ENCODE measurements at places on chromosomes 2 and 18.
A peak's percentile ranks its signal among the peaks of the same experiment; 100 is the strongest.

DNA sequence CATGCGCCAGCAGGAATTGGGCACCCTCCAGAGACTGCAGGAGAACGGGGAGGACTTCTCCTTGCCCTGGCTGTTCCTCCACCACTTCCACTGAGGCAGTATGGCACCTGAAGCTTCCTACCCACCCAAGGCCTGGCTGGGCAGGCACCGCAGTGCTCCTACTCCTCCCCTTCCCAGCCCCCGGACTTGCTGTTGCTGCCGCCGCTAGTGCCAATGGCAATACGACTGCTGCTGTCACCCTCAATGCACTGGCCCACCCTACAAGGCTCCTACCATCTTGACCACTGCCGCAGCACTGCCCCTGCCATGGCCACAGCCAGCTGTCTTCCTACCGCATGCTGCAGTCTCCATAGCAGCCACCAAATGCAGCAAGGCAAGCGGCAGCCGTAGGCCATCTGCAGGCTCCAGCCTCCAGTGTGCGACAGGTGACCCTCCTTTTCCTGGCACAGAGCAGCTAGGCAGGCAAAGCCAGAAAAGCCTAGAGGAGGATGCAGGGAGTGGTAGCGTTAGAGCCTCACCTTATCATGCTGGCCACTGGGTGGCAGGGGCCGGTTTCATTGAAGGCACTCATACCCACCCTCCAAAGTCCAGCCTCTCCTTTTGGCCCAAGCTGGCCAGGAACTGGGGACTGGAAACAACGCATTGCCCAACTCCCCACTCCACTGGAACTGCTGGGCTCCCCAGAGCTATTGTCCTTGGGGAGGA lies 47.4 kb upstream of the ANKRD62 start:
- no peak for DNase-seq

DNA sequence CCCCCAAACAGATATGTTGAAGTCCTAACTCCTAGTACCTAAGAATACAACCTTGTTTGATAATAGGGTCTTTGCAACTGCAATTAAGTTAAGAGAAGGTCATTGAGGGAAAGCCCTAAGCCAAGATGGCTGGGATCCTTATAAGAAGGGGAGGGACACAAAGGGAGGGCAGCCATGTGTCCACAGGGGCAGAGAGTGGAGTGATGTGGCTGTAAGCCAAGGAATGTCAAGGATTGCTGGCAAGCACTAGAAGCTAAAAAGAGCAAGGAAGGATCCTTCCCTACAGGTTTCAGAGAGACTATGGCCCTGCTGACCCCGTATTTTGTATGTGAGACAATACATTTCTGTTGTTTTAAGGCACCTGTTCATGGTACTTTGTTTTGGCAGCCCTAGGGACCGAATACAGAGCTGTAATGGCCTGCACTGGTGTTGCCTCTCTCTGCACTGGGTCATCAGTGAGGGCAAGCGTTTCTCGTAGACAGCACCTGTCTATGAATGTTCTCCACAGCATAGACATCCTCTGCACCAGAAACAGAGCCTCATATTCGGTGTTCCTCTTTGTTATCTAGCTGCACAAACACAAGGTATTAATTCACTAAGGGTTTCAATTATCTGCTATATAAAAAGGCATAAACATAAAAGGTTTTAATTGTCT lies 75.4 kb upstream of the AQP4 start:
- no peak for DNase-seq

DNA sequence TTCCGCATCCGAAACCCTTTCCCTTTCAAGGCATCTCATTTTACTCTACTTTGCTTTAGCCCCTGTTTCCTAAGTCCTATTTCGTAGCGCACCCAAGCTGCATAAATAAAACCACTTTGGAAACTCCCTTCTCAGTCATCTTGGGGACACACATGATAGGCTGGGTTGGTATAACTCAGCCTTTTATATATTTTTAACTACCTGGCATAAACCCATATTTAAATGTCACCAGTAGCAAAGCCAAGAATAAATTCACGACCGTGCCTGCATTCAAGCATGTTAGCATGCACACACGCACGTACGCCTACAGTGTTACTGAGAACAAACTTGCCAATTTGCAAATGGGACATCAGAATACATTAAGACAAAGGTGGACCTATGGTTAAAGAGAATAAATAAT lies 564.7 kb upstream of the PIK3C3 start:
- DNase-seq, result no peak

DNA sequence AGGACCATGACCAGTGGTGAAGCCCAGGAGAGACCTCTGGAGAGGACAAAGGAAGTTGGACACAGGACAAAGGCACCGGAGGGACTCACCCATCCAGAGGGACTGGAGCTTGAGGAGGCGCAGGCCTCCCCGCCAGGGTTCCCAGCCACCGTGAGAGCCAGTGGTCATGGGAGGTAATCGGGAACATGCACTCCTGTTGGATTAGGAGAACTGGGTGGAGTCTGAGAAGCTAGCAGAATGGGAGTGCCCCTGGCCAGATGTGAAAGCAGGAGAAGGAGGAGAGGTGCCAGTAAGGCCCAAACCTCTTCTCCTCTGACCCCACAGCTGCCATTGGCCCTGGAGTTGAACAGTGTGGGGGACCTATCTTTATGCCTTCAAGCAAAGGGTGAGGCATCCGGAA lies 20.3 kb downstream of the POU3F3 start:
- DNase-seq, result no peak

GRCh38 chr2:68292108-68292710 lies 27.5 kb downstream of the CNRIP1 start:
- DNase-seq, result peak; percentile 63

- no peak for DNase-seq
These were observed 147.5 kb downstream of the NCKAP5 start for GRCh38 chr2:133420788-133421187.

- DNase-seq, result peak; percentile 84
These were observed 77.5 kb downstream of the OSBPL6 start for GRCh38 chr2:178271629-178272333.

DNA sequence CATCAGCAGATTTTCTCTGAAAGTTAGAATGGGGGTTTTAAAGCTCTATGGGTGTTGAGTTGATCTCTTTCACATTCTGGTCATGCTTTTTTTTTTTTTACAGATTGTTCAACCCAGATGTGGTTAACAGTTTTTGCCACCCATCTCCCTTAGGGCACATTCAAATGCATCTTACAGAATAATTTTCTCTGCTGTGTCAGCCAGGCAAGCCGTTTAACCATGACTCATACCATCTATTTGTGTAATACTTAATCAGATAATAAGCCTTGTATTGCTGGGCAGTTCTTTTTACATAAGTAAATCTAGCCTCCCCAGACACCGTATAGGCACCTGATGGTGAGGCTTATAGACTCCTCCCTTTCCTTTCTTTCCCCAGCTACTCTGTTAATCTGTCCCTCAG lies 62.0 kb downstream of the TGIF1 start:
- DNase-seq, result peak; percentile 77

- DNase-seq, result peak; percentile 60
These were observed 31.6 kb downstream of the TWSG1 start for GRCh38 chr18:9366126-9366714.

DNA sequence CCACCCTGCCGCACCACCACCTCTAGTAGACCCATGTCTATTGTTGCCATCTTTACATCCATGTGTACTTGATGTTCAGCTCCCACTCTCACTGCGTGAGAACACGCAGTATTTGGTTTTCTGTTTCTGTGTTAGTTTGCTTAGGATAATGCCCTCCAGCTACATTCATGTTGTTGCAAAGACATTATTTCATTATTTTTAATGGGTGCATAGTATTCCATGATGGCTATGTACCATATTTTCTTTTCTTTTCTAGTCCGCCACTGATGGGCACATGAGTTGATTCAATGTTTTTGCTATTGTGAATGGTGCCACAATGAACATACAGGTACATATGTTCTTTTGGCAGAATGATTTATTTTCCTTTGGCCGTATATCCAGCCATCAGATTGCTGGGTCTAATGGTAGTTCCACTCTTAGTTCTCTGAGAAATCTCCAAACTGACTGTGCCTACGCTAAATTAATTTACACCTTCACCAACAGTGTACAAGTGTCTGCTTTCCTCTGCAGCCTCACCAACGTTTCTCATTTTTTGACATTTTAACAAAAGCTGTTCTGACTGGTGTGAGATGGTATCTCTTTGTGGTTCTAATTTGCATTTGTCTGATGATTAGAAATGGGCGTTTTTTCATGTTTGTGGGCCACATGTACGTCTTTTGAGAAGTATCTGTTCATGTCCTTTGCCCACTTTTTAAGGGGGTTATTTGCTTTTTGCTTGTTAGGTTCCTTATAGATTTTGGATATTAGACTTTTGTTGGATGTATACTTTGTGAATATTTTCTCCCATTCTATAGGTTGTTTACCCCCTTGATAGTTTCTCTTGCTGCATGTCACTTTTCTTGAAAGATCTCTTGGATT lies 10.5 kb upstream of the ZNF513 start:
- no peak for DNase-seq

DNA sequence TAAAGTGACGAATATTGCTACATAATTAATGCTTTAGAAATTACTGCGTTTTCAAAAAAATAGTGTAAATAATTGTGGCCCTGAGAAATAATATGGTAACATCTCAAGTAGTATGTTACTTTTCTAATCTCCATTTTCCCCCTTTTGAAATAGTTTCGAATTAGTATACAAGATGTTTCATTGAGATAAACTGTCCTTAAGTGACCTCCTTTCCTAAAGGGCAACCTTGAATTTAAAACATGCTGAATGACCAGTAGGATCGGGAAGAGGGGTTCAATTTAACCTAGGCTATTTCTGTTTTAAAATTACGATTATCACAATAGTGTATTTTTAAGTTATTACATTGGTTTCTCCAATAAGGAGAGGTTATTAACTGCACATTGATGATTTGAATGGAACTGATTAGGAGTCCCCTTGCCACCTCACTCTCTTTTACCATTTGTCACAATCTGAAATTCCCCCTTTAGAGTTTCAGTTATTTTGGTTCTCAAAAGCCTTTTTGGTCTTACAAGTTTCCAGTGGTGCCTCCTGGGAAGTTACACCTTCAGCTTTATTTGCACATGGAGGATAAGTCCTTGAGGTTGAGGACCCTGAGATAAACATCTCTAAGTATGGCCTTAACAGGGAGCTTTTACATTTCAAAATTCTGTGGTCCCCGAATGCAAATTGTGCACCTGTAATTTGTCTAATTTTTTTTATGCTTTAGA lies 2.3 kb downstream of the ACTR3 start:
- no peak for DNase-seq

DNA sequence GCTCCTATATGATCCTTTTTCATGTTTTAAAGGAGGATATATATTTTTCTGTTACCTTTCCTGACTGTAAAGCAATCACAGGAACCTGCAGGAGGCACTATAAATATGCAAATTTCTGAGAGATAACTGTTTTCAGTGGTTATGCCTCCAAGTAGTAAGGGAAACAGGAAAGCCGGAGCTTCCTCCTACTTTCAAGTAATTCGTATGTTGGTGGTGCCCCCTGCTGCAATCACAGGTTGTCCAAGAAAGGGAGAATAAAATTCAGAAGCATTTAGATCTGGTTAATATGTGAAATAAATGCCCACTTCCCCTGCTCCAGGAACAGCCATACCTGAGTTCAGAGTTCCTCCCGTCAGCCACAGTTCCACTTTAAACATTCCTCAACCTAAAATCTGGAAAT lies 12.0 kb upstream of the BCL11A start:
- DNase-seq, result peak; percentile 63

- no peak for DNase-seq
These were observed 91.9 kb upstream of the RASGRP3 start for GRCh38 chr2:33384599-33384961.

GRCh38 chr2:80026040-80026729 lies 278.4 kb downstream of the LRRTM1 start:
- no peak for DNase-seq

DNA sequence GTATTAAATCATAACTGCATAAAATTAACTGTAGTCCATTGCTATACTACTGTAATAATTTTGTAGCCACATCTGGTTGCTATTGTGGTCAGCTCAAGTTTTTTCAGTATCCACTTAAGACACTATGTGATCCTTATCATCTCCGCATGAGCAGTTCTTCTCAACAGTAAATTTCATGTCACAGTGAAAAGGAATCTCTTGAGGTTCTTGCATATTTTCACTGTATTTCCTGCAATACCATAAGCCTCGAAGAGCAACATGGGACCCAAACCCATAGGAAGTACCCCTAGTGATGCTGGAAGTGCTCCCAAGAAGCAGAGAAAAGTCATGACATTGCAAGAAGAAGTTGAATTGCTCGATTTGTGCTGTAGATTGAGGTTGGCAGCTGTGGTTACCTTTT lies 86.7 kb downstream of the LDLRAD4 start:
- DNase-seq, result no peak

DNA sequence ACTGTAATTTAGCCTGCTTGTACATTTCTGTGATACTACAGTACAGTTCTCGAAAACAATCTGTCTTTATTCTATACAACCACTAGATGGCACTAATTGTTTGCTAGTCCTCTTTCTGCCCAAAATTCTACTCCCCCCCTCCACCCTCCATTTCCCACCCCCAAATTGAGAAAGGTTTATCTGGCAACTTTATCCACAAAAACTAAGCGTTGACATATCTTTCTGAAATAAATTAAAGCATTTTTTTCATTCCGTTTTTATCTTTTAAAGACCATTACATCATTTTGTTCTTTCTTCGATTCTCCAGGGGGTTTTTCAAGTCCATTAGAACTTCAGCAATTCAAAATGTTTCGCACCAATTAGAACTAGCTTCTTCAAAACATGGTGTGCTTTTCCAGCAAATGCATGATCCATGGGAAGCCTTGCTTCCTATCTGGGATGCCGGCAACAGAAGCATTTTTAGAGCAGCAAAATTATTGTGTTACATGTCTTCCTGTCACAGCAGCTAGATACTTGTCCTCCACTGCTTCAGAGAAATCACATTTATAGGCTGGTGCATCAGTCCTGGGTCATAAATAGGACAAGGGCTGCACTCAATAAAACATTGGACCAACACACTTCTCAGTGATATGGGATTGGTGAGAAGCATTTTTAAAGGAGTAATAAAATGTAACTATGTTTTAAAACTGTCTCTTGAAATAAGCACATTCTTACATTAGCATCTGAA lies 241.3 kb downstream of the PAX3 start:
- peak; percentile 19 for DNase-seq

DNA sequence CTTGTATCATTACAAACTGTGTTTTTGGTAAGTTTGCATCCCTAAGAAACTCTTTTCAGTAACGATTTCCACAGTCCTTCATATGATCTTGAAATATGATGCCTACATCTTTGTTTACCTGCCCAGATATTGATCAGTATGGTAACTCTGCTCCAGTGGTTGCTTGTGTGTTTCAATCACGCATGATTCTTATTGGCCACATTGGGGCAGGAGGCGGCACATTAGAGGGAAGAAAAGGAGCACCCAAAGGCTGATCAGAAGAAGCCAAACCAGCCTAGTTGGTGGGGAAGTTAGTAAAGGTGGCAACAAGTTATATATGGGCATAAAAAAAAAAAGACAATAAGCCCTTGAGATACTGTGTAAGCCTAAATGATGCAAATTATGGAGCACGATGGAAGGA lies 158.9 kb downstream of the RHBDD1 start:
- DNase-seq, result peak; percentile 22

Data from choroid plexus epithelial cell (primary cell).